ENCODE measurements at places on chromosomes 11 and 22.
A peak's percentile ranks its signal among the peaks of the same experiment; 100 is the strongest.

- peak; percentile 10 for DNase-seq
Observed at GRCh38 chr22:33274214-33275072, 216.3 kb upstream of the SYN3 start.

GRCh38 chr11:76455331-76455730 is 10.5 kb downstream of the EMSY start:
- no peak for DNase-seq

- DNase-seq: no peak
Observed at GRCh38 chr11:13942971-13943381, 19.5 kb upstream of the SPON1 start.

- no peak for DNase-seq
Observed at GRCh38 chr11:5631969-5632635, 7.3 kb downstream of the TRIM34 start.

GRCh38 chr11:45147891-45148675 is 1.6 kb downstream of the PRDM11 start:
- DNase-seq: no peak

GRCh38 chr11:31437742-31438435 is 68.2 kb downstream of the DNAJC24 start:
- no peak for DNase-seq

DNA sequence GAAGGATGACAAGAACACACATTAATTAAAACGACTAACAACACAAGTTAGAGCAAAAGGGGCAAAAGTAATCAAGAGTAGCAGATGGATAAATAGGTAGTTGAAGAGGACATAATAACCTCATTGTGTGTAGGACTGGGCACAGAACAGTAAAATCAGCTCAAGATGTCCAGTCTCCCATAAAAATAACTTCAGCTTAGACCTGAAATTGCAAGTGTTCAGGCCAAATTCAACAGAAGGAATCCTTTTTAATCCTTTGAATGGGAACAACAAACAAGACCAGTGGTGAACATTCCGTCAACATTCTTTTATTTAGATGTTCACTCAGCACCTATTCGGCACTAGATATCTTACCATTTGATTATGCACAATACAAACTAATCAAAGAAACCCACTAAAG is 4.4 kb downstream of the MTMR2 start:
- DNase-seq: no peak

DNA sequence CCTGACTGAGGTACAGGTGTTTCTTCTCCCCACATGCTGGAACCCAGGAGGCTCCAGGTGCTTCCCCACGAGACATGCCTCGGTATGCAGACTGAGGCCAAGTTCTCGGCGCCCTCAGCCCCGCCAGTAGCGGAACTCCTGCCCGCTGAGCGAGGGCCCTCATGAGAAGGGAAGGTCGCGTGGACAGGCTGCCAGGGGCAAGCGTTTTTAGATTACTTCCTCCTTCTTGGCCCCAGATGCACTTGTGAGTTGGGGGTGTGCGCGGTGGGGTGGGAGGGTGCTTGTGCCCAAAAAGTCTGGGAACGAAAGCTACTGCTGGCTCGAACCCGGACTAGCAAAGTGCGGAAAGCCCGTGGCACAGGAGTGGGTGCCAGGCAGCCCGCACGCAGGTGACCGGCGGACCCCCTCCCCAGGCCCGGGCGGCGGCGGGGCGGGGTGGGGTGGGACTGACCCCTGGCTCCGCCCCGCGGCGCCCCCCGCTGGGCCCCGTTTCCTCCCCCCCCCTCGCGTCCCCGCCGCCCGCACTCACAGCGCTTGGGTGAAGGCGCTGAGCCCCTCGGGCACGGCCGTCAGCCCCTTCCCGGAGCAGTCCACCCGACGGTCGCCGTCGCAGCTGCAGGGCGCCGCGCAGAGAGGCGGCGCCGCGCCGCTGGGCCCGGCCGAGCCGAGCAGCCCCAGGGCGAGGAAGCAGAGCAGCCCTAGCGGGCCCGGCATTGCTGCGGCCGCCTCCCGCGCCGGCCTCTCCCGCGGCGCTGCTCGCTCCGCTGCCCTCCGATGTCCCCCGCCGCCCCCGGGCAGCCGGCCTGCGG is 797 bp downstream of the LGR4 start:
- DNase-seq: no peak

Data from thymus (tissue), 14 donors.